NCI-H1105 (cell line): ENCODE measurements at places on chromosomes 3 and 15.
A peak's percentile ranks its signal among the peaks of the same experiment; 100 is the strongest.

DNA sequence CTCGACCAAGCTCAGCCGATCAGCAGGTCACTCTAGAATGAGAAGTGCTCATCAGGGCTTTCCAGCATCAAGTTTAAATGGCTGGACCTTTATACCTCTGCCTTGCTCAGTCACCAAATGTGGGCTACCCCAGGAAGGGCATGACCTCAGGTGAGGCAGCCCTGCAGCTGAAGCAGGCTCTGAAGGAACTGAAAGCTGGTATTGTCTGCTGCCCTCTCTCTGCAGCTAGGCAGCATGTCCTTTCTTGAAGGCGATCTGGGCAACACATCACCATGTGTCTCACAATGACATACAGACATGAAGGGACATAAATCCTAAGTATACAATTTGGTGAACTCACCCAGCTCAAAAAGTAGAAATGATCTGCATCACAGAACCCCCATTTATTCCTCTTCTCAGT, 38.7 kb upstream of the ARID3B start:
- no peak for DNase-seq

DNA sequence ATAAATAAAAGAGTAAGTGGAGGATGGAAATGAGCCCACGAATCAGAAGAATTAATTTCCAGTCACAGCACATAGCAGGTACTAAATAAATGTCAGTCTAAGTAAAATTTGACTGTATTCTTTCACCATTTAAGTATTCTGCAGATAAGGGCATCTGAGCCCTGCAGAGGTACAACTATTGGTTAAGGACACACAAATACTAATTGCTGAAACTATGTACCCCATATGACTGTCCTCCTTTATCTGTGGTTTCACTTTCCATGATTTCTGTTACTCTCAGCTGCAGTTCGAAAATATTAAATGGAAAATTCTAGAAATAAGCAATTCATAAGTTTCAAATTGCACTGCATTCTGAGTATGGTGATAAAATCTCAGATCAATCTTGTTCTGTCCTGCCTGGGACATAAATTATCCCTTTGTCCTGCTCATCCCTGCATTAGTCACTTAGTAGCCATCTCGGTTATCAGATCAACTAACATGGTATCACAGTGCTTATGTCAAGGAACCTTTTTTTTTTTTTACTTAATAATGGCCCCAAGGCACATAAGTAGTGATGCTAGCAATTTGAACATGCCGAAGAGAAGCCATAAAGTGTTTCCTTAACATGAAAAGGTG, 95.1 kb downstream of the LSAMP start:
- no peak for DNase-seq

DNA sequence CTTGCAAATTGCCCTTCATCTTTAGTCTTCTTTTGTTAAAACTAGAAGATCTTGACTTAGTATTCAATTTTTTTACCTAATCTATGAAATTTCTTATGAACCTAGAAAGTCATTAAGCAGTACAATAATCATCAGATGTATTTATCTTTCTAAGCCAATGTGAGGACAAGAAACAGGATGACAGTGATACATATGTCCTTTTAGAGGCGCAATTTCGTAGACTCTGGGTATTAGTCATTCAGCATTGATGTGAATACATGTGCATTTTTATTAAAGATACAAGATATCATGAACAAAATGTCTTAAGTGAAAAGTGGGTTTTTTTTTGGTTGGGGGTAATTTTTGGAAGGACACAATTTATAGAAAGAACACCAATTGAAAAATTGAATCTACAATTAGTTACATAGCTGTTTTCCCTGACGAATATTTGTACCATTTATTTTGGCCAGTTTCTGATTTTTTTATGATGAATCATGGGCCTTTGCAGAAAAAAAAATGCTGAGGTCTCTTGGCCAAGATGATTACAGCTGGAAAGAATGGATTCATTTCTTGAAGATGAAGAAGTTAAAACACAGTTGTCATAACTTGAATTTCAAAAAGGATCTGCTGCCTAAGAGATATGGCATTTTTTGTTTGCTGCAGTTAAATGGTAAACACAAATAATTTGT, 48.9 kb upstream of the AGTR1 start:
- DNase-seq, result no peak

GRCh38 chr3:122058294-122058693, 3.1 kb downstream of the CD86 start:
- DNase-seq, result no peak

DNA sequence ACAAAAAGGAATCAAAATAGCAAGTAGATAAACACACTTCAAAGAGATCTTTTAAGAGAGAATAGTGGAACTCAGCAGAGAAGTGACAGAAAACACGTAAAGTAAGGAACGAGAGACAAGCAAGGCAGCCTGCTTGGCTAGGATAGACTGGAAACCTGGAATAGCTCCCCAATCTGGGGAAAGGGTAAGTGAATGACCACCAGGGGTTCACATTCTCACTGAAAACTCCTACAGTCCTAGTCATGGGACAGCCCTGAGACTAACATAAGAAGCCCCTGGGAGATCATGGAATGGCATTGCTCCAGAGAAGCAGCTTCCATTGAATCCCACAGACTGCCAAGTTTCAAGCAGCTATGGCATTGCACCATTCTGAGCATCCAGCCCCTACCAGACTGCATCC, 363.6 kb upstream of the ARPP21 start:
- DNase-seq, result no peak

GRCh38 chr15:28021281-28022039, 77.7 kb downstream of the OCA2 start:
- peak; percentile 87 for DNase-seq

- DNase-seq, result no peak
Measured at GRCh38 chr3:15014606-15015328, 50.3 kb downstream of the MRPS25 start.

DNA sequence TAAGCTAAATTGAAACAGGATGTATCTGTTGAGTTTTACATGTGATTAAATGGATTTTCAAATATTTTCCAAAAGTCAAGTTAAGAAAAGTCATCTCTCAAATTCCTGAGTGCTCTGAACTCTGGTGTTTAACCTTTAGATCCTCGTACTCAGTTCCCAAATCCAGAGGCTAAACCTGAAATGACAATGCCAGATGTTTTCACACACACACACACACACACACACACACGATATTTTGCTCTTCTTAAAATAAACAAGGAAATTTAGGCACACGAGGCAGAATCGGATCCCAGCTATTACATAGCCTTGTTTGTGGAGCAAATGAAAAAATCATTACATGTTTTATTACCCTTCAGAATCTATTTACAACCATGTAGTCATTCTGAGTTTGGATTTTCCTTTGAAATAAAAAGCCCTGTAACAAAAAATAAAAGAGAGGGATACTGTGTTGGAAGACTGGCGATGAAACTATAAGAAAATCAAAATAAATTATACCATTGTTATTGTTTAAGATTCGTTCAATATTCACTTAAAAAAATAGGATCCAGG, 20.6 kb upstream of the UBE2E1 start:
- no peak for DNase-seq

DNA sequence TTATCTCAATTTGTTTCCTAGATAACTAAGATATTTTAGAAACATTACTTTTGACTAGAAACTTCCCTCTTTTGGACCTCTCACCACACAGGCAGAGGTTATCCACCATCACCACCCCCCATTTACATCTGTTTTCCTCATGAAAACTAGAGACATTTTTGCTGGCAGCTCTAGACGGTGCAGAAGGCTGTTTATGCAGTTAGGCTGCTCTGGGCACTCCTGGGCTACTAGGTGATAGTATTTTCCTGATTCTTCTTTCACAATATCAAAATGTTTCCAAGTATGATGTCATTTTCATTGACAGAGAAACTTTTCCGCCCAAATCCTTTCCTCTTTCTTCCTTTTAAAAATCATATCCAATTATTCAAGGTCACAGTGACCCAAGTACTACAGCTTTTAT, 67.1 kb downstream of the PLOD2 start:
- no peak for DNase-seq

DNA sequence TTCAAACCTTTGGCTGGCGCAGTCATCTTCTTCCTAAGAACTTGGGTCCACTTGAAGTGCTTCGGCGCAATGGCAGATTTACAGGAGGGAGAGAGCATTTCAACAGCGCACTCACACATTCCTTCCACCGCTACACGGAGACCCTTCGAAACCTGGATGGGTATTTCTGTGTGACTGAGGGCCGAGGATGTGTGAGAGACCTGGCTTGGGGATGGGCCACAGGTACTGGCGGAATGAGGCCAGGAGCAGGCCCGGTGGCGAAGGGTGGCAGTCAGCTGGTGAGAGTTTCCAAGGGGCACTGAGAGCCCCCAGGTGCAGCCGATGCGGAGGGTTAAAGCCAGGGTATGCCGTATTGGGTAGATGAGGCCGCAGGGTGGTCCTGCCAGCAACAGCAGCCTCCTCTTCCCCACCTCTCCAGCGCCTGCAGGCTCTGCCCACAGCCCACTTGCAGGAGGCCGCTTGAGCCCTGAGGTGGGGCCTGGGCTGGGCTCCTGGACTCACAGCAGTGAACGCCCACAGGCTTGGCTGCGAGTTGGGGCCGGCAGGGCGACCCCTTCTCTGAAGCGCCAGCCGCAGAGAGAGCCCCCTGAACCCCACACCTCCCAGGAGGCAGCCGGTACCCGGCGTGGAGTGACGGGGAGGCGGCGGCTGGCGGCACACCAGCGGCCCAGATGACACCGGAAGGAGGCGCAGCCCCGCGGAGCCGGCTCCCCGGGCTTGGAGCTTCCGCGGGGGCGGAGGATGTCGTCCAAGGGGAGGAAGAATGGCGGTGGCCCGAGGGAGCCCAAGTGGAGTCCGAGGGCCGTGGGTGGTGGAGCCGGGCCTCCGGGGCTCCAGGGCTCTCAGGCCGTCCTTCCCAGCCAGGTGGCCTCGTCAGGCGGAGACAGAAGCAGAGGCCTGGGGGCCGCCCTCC, 166.5 kb downstream of the NSMCE3 start:
- DNase-seq, result no peak
